A549 treated with DMSO at 1 μM for 4 hours (cell line): ENCODE measurements at places on chromosomes 2 and 18. TPM values are rescaled to one million over a fixed set of nuclear protein-coding genes. Genes with fewer than 3 reads are reported as not detected.

Gene DAW1
- 1.6 to 2.7 TPM (median 1.7 TPM) in 5 replicates for total RNA-seq

Gene ABHD1
- 1.1 to 2.3 TPM (median 1.6 TPM) in 5 replicates for total RNA-seq

Gene IL1F10
- not detected in 5 replicates for total RNA-seq

Gene SMAD7
- total RNA-seq, result 21.9 to 28.9 TPM (median 25.4 TPM) in 5 replicates

Gene ATOH8
- 3.6 to 7.1 TPM (median 4.5 TPM) in 5 replicates for total RNA-seq

Gene FOXD4L1
- total RNA-seq, result 0.31 to 0.87 TPM (median 0.33 TPM) in 5 replicates

Gene CAPN13
- 0.08 to 0.34 TPM (median 0.10 TPM) in 5 replicates for total RNA-seq

Gene CNNM3
- total RNA-seq, result 11.8 to 16.4 TPM (median 16.0 TPM) in 5 replicates

Gene ZNF519
- total RNA-seq, result 1.6 to 2.4 TPM (median 2.1 TPM) in 5 replicates

Gene HOXD12
- total RNA-seq, result not detected in 5 replicates

Gene SKOR2
- total RNA-seq, result not detected in 5 replicates

Gene PAIP2B
- 0.24 to 0.44 TPM (median 0.43 TPM) in 5 replicates for total RNA-seq

Gene SERPINB10
- total RNA-seq, result 0.22 TPM in 1 of 5 replicates, not detected in the others

Gene SOX11
- not detected in 5 replicates for total RNA-seq

Gene NDUFV2
- 118 to 134 TPM (median 132 TPM) in 5 replicates for total RNA-seq

Gene SF3B6
- 167 to 203 TPM (median 180 TPM) in 5 replicates for total RNA-seq

Gene CFAP53
- 0.27 to 0.50 TPM (median 0.33 TPM) in 5 replicates for total RNA-seq

Gene TDRD15
- total RNA-seq, result not detected in 5 replicates

Gene OTOF
- 0.03 to 0.11 TPM (median 0.09 TPM) in 5 replicates for total RNA-seq

Gene EN1
- total RNA-seq, result 0.66 to 1.0 TPM (median 0.84 TPM) in 5 replicates

Gene ACTR1B
- total RNA-seq, result 35.1 to 40.2 TPM (median 38.6 TPM) in 5 replicates

Gene NFATC1
- total RNA-seq, result 5.4 to 7.0 TPM (median 6.3 TPM) in 5 replicates

Gene KRTCAP3
- total RNA-seq, result 0.43 to 1.4 TPM (median 0.75 TPM) in 5 replicates

Gene ANKRD62
- not detected in 5 replicates for total RNA-seq
